ENCODE measurements at places on chromosomes 13 and 19.

DNA sequence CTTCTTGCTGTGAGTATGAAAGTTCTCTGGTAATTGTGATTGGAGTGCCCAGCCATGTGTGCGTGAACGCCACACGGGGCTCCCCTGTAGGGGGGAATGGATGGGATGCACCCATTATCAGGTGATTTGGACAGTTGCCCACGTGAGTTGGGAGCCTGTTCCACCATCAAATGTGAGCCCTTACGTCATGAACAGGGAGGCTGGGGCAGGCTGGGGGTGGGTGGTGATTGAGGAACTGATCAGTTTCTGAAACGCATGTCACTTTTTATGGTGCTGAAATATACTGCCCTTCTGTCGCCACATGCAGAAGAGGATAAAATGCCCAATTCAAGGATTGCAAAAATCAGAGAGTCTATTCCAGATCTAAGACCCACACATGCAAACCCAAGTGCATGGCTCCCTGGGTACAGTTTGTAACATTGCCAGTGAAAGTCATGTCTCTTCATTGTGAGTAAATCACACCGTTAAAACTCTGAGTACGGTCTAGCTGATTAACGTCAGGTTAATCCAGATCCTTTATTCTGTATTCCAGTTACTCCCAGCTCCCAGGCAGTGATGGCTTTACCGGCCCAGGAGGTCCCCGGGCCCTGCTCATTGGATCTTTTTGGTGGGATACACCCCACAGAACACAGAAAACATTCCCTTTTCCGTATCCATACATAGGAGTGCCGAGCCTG is 90.2 kb downstream of the RAB20 start:
- DNase-seq, result no peak

DNA sequence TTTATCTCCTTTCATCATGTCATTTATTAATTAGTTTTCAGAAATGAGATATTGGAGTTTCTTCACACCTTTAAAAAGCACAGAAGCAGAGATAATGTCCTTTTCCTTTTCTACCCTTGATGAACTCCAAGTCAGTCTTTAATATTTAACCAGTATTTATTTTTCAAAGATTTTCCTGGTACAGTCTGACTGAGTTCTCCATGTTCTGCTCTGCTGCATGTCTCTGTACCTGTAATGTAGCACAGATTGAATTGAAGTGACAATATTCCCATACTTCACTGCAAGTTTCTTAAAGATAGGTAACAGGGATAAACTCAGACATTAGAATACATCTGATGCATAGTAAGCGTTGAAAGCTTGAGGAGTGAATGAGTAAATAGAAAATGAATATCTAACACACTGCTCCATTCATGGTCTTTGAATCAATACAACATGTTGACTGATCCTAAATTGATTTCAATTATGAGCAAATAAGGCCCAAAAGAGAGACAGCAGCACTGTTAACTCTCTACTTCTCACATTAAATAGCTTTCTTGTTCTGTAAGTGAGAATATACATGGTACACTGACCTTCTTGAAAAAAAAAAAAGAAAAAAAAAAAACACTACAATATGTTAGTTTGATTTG is 1323.6 kb upstream of the PRR20A start:
- no peak for DNase-seq

GRCh38 chr19:33724721-33725060 is 72.0 kb upstream of the KCTD15 start:
- DNase-seq, result no peak

DNA sequence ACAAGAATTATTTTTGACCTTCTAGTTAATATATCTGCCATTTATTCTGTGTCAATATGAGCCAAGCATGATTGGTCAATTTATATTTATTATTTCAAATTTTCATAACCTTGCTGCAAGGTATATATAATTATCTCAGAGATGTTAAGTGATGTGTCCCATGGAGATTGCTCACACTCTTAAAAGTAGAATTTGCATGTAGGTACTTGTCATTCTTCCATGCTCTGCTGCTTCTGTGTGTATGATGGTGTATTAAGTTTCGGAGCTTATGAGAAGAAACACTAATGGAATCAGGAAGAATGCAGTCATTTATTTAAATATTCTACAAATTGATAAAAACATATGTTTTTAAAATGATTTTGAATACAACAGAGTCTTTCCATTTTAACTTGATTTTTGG is 586.8 kb upstream of the MIR17HG start:
- no peak for DNase-seq

DNA sequence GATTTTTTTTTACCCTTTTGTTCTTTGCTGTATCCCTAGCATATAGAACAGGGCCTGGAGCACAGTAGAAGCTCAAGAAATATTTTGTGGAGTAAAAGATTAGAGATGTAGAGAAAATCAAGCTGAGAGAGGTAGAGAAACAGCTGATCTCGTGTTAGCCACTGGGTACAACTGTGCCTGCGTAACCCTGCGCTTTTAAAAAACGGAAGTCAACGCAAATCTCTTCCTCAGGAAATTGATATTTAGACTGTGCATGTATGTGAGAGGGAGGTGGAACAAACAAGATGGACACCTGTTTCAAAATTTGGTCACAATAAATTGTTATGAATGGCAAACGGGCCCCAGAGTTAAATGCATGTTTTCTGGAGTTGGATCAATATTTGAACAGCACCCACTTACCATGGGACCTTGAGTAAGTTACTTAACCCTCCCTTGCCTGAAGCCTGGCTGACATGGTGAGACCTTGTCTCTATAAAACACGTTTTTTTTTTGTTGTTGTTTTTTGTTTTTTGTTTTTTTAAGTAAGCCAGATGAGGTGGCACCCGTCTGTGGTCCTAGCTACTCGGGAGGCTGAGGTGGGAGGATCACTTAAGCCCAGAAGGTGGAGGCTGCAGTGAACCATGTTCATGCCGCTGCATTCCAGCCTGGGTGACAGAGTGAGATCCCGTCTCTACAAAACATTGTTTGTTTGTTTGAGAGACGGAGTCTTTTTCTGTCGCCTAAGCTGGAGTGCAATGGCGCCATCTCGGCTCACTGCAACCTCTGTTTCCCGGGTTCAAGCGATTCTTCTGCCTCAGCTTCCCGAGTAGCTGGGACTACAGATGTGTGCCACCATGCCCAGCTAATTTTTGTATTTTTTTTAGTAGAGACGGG is 3.3 kb upstream of the EPOR start:
- no peak for DNase-seq

DNA sequence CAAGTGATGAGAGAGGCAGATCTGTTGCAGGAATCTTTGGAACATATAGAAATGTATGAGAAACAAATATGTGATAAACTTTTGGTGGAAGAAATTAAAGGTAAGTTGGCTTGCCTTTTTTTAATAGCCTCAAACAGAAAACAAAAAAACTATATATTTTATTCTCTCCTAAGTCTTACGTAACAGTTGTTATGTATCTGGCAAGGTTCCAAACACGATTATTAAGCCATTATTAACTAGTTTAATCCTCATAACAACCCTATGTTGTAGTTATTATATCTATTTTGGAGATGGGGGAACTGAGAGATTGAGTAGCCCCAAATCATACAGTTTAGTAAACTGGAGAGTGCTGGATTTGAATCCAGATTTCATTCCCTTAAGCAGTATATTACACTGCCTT is 14.7 kb downstream of the NAA16 start:
- no peak for DNase-seq

DNA sequence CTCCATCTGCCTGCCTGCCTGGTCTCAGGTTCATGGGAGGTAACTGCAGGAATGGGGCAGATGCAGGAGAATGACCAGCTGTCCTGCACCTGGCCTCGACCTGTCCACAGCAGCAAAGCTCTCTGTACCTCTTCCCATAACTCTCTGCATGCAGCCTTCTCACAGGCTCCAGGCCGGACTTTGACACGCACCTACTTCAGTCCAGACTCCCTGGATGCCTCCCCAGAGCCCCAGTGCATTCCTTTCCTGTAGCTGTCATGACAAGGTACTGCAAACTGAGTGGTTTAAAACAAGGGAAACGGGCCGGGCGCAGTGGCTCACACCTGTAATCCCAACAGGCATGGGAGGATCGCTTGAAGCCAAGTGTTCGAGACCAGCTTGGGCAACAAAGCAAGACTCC is 3.3 kb downstream of the NANOS2 start:
- no peak for DNase-seq

GRCh38 chr19:29527500-29528328 is 1.9 kb downstream of the VSTM2B start:
- DNase-seq, result no peak

GRCh38 chr13:103573446-103573845 is 507.2 kb upstream of the SLC10A2 start:
- DNase-seq, result no peak

- no peak for DNase-seq
Observed at GRCh38 chr13:111115965-111116521, 933 bp downstream of the ARHGEF7 start.

- no peak for DNase-seq
Observed at GRCh38 chr13:79765331-79765730, 284.4 kb downstream of the NDFIP2 start.

GRCh38 chr13:69585656-69586055 is 522.0 kb upstream of the ATXN8OS start:
- no peak for DNase-seq

DNA sequence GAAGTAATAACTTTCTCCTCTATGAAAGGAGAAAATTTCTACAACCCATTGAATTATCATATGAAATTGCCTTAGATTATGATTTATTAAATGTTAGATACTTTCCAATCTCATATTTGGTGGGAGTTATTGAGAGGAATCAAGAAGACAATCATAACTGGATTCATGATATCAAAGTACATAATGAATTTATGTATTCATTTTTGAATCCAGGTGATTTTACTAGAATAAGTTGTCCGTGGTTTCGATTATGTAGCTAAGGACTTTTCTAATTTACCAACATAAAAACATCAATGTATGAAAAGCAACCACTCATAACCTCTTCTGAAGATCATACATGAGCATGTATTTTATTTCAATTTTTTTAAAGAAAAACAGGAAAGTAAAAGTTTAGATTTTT is 1225.0 kb upstream of the MIR17HG start:
- DNase-seq, result no peak

- DNase-seq, result no peak
Observed at GRCh38 chr19:47794526-47794925, 9.8 kb downstream of the TPRX1 start.

DNA sequence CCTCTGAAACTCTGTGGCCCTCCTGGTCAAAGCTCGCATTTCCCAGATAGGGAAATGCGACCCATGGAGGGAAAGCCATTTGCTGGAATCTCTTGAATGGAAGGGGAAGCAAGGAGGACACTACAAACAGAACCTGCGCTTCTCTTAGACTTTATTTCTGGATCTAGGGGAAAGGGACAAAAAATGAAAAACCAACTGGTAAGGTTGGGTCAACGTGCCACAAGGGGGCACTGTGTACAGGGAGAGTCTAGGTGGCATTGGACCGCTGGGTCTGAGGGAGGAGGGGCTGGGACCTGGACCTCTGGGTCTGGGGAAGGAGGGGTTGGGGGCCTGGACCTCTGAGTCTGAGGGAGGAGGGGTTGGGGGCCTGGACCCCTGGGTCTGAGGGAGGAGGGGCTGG is 5.0 kb downstream of the KLK4 start:
- DNase-seq, result peak; percentile 20

DNA sequence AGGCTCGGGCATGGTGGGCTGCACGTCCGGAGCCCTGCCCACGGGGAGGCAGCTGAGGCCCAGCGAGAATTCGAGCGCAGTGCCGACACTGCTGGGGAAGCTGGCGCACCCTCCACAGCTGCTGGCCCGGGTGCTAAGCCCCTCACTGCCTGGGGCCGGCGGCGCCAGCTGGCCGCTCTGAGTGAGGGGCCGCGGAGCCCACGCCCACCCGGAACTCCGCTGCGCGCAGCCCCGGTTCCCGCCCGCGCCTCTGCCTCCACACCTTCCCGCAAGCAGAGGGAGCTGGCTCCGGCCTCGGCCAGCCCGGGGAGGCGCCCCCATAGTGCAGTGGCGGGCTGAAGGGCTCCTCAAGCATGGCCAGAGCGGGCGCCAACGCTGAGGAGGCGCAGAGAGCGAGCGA is 2080.4 kb downstream of the PCDH9 start:
- no peak for DNase-seq

DNA sequence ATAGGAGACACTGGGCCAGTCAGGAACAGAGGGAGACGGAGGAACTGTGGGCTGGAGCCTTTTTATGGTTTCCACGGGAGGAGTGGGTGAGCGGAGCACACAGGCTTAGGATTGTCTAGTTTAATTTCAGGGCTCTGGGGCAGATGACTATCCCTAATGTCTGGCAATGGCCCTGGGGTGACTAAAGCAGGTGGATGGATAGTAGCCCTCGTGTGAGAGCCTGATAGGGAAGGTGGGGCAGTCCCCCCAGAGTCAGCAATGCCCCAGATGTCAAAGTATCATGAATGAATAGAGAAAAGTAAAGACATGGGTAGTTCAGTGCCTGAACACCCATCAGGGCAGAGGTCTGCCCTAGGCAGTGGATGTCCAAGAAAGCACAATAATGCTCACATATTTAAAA is 94.2 kb downstream of the ZDHHC20 start:
- no peak for DNase-seq

DNA sequence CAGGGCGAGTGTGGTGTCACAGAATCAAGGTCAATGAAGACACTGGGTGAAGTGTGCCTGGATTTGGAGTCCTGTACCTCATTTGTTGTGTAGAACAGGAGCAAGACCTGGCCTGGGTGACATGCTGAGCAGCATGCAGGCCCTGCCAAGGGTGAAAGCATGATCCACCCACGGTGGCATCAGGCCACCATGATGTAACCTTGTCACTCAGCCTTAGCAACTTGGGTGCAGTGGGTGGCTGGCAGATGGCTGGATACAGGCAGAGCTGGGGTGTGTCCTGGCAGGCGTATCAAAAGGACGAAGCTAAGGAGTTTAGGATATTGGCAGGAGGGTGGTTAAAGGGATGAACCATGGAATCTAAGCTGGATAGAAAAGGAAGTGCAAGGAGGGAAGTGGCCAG is 10.3 kb downstream of the THSD1 start:
- no peak for DNase-seq

DNA sequence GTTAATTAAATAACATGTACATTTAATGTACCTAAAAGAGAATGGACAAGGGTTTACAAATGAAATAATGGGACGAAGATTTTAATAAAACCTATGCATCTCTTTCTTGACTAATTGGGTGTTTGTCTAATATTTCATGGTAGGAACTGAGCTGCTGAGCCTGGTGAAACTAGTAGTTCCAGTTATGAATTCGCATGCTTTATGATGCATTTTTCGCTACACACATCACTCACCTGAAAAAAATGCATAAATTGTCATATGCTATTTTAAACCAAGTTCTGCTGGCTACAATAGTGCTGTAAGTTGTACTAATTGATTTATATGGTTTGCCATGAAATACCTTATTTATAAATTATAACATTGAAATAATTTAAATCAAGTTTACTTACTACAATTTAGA is 806.8 kb upstream of the SLITRK5 start:
- DNase-seq, result no peak

- peak; percentile 50 for DNase-seq
Observed at GRCh38 chr13:40985381-40986100, 33.6 kb downstream of the ELF1 start.

- no peak for DNase-seq
Observed at GRCh38 chr13:98999639-98999952, 21.7 kb upstream of the DOCK9 start.

- no peak for DNase-seq
Observed at GRCh38 chr13:38180670-38181069, 169.0 kb upstream of the UFM1 start.

Data from CD4-positive, alpha-beta T cell (primary cell).